NCI-H748 treated with DMSO at 0.1 percent for 48 hours (cell line): ENCODE measurements at places on chromosomes 3 and 15.
A peak's percentile ranks its signal among the peaks of the same experiment; 100 is the strongest.

DNA sequence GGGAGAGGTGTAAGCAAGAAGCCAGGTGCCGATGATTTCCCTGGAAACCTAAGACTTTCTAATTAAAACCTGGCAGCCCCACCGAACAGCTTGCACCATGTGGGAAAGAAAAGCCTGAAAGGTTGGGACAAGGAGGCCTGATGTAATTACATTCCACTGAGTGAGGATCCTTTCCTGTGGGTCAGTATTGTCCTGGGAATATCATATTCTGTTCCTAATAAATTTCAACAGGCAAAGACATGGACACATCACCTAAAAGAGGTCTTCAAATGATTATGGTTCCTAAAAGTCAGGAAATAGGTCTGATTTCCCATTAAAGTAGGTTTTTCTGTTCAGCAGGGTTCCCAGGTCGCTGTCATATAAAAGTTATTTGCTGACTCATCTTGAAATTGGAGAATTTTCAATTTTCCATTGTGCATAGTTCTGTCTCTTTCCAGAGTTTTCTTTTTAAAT is 58.5 kb downstream of the DUT start:
- no peak for DNase-seq

DNA sequence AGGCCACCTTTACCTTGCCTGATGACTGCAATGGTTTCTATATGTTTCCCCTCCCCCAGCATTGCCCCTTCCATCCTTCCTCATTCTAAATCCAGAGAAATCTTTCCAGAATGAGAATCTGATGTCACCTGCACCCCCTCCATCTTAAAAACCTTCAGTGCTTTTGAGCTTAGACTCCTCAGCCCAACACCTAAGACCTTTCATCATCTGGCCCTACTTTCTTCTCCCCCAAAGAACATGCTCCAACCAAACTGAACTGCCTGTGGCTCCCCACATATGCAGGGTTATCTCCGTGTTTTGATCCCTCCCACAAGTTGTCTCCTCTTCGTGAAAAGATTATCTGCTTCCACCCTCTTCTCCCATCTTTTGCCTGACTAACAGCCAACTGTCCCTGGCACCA is 27.3 kb downstream of the RFTN1 start:
- no peak for DNase-seq

GRCh38 chr3:117059956-117060270 is 350.3 kb downstream of the TUSC7 start:
- DNase-seq = no peak

DNA sequence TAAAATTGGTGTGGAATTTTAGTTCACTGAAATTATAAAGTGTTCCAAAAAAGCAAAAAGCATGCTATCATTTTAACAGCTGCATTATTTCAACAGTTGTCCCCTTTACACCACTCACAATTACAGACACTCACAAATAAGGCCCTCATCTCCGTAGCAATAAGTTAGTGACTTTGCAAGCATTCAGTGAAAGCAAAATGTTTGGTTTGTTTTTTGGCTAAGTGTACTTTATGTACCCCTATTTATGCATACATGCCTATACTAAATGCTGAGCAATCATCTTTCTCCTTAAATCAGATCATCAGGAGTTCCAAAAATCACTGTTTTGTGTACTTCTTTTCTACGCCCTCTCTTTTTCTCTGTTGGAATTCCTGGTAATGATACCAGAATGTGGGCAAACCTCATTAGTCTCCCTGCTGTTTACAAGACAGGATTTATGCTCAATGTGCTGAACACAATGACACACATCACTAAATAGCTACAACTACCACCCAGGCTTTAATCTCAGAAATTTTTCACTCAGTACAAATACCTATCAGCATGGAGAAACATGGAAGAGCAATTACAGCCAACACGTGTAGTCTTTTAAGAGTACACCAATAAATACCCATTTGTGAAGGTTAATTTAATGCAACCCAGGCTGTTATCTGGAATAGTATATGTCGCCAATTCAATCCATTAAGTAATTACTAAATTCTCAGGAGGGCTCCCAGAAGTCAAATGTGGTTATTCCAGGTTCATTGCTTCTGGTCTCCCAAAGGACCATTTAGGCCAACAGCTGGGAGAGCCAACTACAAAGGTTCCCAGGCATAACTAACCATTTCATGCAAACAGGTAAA is 12.0 kb downstream of the ALDH1A2 start:
- no peak for DNase-seq

- no peak for DNase-seq
These were observed 26.3 kb downstream of the CCDC13 start for GRCh38 chr3:42746455-42747450.

- no peak for DNase-seq
These were observed 7.8 kb upstream of the UBP1 start for GRCh38 chr3:33447958-33448357.

DNA sequence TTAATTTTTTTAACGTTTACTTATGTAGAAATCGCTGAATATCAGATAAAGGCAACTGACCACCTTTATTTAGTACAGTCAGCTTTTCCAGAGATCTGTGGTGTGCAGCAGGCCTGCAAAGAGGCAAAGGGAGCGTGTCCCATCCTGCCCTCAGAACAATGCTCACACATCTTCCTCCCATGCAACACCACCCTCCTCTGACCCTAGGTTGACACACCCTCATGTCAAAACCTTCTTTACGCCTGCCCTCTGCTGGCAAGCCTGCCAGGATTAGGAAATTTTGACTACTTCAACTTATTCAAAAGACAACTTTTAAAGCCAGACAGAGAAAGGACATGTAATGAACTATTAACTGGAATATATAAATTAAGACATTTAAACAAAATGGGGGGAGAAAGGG is 513.7 kb downstream of the FOXP1 start:
- DNase-seq = peak; percentile 80
